ENCODE measurements at places on chromosomes 6 and 20.
A peak's percentile ranks its signal among the peaks of the same experiment; 100 is the strongest.

GRCh38 chr6:41071501-41071922 lies 644 bp downstream of the OARD1 start:
- DNase-seq, result no peak

DNA sequence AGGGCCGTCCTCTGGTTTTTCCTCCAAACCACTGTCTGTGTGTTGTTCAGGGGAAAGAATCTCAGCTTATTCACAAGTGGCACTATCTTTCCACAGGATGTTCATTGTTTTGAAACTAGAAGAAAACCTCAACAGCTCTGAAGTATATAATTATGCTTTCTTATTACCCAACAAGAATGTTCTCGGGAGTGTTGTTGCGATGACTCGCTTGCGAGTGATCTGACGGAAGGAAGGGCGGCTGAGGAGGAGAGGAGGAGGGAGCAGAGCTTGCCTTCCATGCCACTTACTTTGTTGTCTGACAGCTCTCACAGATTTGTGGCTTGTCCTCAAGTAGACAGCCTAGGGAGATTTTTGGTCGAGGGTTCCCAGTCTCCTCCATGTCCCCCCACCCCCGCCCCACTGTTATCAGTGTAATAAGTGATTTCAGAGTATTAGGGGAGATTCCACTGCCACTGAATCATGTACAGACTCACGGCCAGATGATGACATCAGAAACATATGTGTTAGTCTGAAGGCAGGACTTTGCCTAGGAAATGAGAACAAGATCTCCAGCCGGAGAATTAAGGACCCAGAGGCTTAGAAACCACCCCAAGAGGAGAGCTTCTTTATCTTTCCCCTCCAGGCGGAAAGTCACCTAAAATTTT lies 80.7 kb upstream of the CCN6 start:
- DNase-seq, result peak; percentile 97

GRCh38 chr20:36585410-36586125 lies 12.2 kb downstream of the TGIF2 start:
- DNase-seq, result peak; percentile 86

GRCh38 chr6:72620871-72621290 lies 983 bp upstream of the KCNQ5 start:
- DNase-seq, result no peak

GRCh38 chr6:105184921-105185320 lies 5.1 kb upstream of the POPDC3 start:
- peak; percentile 65 for DNase-seq

DNA sequence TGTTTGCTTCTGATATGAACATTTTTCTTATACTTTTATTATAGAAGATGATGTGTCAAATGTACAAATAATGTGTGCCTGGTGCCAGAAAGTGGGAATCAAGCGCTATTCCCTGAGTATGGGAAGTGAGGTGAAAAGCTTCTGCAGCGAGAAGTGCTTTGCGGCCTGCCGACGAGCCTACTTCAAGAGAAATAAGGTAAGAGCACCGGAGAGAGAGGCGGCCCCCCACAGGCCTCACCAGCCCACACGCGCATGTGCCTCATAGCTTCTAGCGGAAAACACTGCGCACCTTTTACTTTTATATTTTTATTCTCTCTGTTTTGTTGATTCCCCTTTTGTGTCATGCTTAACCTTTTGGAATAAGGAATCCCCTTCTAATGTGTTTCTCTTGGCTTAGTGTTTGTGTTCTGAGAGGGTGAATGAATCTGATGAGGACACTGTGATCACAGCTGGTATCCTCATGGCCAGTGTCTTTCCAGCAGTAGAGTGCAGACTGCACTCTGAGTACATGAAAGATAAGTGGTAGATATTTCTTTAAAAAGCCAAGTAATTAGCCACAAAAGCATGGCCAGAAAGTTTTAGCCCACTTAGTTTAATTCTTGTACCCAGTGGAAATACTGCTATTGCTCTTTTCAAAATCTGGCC lies 43.6 kb downstream of the SOBP start:
- no peak for DNase-seq

GRCh38 chr20:44050925-44051660 lies 135.9 kb downstream of the JPH2 start:
- no peak for DNase-seq

All from GM23248 (cell line).